ENCODE measurements at places on chromosomes 12 and 14. TPM values are rescaled to one million over a fixed set of nuclear protein-coding genes. Genes with fewer than 3 reads are reported as not detected.

- DNase-seq = no peak
Measured at GRCh38 chr14:100748944-100749343, 22.3 kb downstream of the DLK1 start.

The PLEKHD1 gene
- 0.26 TPM for total RNA-seq

GRCh38 chr14:75610834-75611233 lies 32.4 kb downstream of the FLVCR2 start:
- DNase-seq = no peak

The NRL gene
- 0.79 TPM for total RNA-seq

- no peak for DNase-seq
Measured at GRCh38 chr12:77102123-77102522, 36.8 kb upstream of the E2F7 start.

GRCh38 chr12:130871286-130872178 lies at the start of gene RAN:
RAN (plus strand) TSS chr12:130872066; CDS start chr12:130872594, 528 bp downstream.
- peak; percentile 78 for DNase-seq

- no peak for DNase-seq
Measured at GRCh38 chr14:26597589-26598080, at the start of gene NOVA1. NOVA1 (minus strand) TSS chr14:26598033; CDS start chr14:26597436, 597 bp downstream.

The SELPLG gene
- 0.13 TPM for total RNA-seq

- DNase-seq = peak; percentile 90
Measured at GRCh38 chr14:100755649-100756048, 29.0 kb downstream of the DLK1 start.

The DPF3 gene
- 0.13 TPM for total RNA-seq

The TPH2 gene
- not detected for total RNA-seq

The UBE2N gene
- total RNA-seq = 73.1 TPM

DNA sequence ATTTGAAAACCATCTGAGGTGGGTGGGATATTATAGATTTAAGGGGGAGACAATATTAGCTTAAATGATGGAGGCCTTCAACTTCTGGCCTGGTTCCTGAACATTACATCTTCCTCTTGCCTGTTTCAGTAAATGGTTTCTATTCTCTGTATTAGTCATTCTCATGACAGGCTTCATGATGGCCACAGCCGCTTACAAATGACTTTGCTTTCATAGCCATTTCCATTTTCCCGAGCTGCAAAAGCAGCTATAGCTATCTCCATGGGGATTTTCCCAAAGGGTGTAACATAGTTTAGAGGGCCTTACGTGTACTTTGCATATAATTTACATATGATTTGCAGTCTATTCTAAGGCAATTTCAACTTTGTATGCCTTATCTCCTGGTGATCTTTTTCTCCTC lies 121.8 kb downstream of the NRXN3 start:
- DNase-seq = no peak

The NOVA1 gene
- under 0.01 TPM for total RNA-seq

GRCh38 chr14:100880271-100881101 lies 23.0 kb downstream of the RTL1 start:
- no peak for DNase-seq

DNA sequence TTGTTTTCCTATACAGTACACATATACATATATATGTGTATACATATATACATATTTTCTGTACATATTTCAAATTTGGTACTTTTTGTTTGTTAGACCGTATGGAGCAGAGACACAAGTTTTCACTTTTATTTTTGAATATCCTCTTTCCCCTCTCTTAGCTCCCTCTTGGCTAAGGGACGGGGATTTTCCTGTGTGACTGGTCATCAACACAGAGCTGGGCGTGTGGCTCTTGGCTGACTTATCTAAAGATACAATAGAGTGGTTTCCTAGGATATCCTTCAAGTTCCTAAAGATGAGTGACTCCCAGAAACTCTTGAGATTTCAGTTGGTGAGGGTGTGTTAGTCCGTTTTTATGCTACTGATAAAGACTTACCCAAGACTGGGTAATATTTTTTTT lies 1404.5 kb upstream of the TMEM132C start:
- DNase-seq = no peak

The MEG3 gene
- 3.7 TPM for total RNA-seq

DNA sequence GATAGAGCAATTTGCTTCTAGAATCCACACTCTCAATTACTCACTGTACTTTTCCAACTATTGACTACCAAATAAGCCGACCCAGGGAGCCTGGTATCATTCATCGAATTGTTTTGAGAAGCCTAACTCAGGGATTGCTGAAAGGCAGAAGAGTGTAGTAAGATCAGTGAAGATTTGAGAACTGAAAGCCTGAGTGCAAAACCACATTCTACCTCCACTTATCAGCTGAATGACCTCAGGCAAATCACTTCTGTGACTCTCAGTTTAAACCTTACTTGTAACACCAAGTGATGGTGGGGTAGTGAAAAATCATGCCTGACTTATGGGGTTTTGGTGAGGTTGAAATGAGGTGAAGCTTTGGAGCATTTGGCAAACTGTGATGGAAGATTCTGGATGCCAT lies 126.1 kb upstream of the MAX start:
- DNase-seq = no peak

GRCh38 chr12:65492998-65493912 lies 214.8 kb downstream of the MSRB3 start:
- no peak for DNase-seq

DNA sequence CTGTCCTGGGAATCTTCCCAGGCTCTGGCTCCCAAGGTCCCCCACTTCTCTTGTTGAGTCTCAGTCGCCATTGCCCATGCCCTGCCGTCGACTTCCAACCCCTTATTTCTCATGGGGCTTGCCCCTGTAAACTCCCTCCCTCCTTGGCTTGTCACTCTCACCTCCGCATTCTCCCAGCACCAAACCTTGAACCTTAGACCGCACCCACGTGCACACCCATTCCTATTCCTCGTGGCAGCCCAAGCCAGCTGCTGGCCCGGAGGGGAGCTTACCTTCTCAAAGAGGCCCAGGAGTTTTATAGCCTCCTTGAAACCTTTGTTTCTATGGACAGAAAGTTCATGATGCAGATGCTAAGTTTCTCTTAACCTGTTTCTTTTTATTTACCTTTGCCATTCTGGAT lies 4.6 kb downstream of the JDP2 start:
- DNase-seq = no peak

DNA sequence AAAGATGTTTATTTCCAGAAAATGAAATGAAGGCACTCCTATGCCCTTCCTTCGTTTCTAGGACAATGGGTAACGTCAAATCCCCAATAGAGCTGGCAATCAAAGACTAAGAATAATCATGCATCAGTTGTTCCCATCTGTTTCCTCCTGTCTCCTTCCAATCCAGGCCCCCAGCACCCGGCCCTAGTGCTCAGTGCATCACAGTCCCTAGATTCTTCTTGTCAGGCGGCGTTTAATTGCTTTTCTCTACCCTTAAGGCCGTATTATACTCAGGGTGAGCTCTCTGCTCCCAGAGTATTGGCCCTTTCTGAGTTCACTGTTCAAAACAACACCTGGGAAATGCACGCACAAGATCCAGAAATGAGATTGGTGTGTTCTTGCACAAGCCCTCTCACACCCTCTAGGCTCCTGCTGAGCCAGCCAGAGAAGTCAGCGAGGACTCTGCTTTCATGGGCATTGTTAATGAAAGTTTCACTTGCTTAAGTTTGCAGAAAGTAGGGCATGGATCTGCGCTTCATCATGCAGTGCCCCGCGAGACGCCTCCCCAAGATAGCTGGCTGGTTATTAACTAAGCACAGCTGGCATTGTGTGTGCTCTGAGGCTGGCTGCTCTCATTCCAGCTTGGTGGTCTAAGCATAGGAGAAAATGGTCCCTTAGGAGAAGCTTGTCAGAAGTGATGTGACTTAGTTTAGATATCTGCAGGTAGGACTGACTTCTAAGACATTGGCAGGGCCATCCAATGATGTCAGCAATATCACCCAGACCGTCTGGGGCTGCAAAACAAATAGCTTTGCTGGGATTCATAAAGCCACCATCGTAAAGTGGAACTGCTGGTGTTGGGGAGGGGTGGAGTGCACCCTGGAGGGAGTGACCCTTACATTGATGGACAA lies 28.7 kb downstream of the CRACR2A start:
- DNase-seq = no peak

DNA sequence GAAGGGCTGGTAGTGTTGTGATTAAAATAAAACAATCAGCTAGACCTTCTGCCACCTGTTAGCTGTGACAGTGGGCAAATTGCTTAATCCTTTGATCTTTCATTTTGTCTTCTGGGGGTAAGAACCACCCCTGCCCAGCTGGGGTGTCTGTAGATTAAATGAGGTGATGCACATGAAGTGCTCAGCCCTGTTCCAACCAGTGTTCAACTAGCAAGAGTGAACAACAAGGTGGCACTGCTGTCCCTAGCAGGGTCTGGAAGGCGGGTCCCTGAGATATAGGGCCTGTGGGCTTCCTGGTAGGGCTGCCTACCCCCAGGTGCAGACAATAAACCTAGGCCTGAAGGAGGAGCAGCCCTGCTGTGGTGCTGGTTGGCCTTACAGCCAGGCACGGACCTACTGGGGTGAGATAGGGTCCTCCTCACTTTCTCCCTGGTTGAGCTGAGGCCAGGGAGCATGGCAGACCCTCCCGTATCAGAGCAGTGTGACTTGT lies 60.6 kb downstream of the ARL6IP4 start:
- no peak for DNase-seq

DNA sequence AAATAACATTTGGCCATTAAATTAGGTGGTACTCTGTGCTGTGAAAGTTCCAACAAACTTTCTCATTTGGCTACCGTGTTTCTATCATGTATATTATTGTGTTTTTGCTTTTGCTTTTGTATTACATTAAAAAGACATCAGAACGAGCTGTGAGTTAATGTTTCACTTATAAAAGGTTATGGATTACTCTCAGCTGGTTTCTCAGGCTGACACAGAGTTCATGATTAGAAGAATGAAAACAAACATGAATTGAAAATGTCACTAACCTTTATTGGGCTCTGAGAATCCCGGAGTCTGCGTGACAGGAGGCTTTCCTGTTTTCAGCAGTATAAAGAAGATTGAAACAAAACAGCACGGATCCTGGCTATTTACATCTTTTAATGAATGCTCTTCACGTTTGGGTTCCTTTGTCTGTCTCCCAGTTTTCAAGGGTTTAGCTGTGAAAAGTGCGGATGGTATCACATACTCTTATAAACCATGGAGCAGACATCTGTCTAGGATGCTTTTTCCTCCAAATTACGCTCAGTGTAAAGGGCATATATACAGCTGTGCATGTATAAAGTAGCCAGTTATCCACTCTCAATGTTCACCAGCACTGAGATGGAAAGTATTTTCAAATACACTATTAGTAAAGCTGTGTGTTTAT lies 153.6 kb downstream of the PTCSC3 start:
- DNase-seq = no peak

The DENND5B gene
- total RNA-seq = 2.6 TPM

DNA sequence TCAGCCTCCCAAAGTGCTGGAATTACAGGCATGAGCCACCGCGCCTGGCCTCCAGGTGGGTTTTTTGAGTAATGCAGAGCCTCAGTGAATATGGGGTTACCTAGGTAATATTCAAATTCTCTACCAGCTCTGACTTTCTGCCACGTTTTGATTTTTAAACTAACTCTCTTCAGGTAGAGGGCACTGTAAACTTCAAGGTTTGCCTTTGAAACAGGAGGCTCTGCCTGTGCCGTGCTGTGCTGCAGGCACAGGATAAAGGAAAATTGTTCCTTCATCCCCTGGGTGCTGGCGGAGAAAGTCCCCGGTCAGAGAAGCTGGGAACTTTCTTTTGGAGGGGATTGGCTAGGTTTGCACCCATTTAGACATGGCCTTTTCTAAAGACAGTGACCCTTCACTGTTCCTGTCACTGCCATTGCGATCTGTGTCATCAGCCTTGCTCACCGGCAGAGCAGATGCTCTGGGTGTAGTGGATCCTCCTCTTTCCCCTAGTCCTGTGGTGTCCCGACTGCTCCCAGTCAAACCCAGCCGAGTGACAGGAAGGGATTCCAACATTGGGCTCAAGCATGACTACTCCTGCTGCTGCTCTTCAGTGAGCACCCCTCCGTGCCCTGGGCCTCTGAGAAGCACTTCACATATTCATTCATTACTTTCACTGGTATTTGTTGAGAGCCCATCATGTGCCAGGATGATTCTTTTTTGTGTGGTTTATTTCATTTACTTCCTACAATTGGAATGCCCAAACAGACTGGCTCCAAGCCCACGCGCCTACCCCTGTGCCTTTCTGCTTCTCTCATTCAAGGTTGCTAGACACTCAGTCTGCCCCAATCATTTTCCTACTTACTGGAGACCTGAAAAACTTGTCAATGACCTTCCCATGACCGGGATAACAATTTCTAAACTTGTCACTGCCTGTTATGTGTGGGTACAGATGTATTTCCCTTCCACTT lies 103.6 kb downstream of the TMEM30B start:
- DNase-seq = peak; percentile 77

DNA sequence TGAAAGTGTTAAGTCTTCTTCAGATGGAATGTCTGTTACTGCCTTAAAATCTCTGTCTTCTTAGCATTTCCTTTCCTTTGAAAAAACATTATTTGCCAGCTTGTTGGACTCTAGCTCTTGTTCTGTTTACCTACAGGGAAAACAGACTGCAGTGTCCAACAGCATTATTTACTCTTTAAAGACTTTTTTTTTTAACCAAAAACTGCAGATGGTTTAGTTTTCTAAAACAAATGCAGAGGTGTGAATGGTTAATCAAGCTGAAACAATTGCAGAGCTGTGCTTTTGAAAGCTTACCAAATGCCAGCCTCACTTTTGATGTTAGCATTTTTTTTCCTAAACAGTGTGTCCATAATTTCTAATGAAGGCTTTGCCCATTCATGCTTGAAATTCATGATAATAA lies 323.3 kb downstream of the TMEM117 start:
- no peak for DNase-seq

The DDN gene
- total RNA-seq = 0.26 TPM

- DNase-seq = peak; percentile 63
Measured at GRCh38 chr14:62745496-62745895, 299.8 kb downstream of the KCNH5 start.

GRCh38 chr14:65810322-65810721 lies 397.8 kb downstream of the FUT8 start:
- DNase-seq = peak; percentile 1

GRCh38 chr12:16833376-16834015 lies 227.5 kb upstream of the LMO3 start:
- no peak for DNase-seq

DNA sequence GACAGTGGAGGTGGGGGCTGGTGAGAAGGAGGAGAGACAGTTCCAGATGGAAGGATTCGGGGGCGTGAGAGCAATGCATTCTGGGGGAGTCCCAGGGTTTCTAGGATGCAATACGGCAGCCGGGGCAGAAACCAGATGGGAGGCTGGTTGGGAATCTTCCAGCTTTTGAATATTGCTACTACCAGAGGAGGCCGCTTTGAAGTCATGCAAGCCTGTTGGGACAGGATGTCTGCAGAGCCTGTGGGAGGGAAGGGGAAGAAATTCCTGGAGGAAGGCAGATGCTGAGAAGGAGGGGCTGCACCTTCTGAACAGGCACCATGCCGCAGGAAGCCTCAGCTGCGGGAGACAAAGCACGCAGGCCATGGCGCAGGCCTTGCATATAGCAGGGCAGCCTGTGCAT lies 105.4 kb downstream of the APAF1 start:
- DNase-seq = no peak

- DNase-seq = peak; percentile 44
Measured at GRCh38 chr14:24806061-24806678, 172.2 kb upstream of the GZMB start.

Data from bronchial epithelial cell (primary cell).